Fibroblast of gingiva (primary cell): ENCODE measurements at places on chromosomes 3 and 15.

DNA sequence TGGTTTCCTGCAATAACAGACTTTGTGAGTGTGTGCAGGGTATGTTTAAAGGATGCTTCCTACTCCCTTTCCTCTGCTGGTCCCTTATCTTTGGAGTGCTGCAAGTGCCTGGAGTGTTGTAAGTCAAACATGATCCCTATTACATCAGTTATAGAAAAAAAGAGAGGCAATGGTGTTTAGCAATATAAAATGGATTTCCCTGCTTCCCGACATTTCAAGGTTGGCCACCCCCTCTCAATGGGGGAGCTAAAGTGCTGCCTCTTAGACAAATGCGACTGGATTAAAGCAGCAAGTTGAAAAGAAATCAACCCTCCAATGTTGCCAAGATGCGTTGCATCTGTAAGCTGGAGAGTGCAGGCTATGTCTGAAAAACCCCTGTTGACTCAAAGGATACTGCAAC, 203.1 kb upstream of the WNT5A start:
- no peak for DNase-seq

- no peak for DNase-seq
These were observed 316.9 kb upstream of the ICE2 start for GRCh38 chr15:60795889-60796288.

DNA sequence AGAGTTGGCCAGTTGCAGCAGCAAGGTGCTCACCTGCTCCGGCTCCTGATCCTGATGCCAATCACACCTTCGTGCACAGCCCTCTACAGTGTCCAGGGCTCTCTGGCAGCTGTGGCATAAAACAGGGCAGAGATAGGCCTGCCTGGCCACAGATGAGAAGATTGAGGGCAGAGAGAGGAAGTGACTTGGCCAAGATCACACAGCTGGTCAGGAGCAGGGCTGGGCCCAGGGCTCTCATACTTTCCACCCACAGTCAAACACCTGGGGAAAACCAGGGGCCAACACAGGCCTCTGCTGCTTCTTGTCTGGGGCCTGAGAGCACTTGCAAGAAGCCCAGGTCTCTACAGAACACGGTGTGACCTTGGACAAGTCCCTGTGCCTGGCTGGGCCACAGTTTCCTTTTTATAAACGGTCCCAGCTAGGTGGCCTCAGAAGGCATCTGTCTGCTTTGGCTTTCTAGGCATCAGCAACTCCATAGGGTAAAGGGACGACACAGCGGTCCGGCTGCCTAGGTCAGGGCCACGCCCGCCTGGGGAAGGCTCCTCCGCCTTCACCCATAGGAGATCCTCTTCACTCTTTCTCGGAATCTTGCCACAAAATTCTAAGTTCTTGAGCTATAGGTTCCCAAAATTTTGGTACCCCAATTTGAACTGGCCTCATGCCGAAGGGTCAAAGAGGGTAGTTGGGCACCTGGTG, 3.1 kb downstream of the ATP2B2 start:
- DNase-seq = no peak

DNA sequence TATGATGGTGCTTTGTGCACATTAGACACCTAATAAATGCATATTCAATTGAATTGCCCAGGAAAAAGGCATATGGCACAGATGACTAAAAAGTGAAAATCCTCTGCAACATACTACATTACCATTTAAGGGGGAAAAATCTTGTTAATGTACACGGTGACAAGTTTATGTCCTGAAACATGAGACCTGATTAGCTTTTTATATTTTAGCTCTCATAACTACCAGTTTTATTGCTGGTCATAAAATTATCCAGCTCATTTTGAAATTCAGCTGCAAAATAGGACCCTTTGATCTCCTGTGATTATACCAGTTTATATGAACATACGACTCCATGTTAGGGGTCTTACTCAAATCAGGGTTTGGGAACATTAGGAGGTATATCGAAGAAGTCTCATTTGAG, 684.6 kb upstream of the CCDC54 start:
- DNase-seq = no peak

- no peak for DNase-seq
These were observed 151.4 kb downstream of the OTOL1 start for GRCh38 chr3:161647936-161648470.

DNA sequence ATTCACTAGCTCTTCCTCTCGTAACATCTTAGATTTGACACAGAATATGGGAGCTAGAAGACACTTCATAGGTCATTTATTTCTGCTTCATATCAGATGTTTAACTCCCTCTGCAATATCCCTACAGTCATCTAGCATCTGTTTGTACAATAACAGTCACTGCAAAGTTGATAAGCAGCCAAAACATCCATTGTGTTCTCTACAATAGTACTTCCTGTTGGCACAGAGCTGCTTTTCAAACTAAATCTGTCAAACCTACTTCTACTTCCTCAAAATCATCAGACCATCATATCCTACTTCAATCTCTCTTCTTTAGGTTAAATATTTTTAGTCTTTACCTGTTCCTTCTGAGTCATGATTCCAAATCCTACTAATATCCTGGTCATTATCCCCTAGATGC, 233.2 kb downstream of the FGF12 start:
- DNase-seq = no peak

- DNase-seq = no peak
These were observed 50.2 kb downstream of the CPN2 start for GRCh38 chr3:194300936-194301335.

DNA sequence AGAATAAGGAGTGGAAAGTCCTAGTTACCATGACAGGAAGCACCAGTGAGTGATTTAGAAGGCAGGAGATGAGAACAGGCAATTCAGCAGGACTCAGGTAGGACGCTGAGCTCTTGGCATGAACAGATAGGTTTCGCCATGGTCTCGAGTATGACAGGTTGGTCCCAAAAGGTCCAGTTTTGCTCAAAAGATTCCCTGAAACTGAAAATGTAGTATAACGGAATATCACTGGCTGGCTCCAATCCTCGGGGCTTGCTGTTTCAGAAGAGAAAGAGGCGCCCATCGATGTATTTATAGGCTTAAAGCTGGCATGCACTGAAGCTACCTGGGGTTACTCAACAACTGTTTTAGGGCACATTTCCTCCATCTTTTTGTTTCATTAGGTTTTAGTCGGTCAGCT, 59.2 kb downstream of the SRGAP3 start:
- no peak for DNase-seq

DNA sequence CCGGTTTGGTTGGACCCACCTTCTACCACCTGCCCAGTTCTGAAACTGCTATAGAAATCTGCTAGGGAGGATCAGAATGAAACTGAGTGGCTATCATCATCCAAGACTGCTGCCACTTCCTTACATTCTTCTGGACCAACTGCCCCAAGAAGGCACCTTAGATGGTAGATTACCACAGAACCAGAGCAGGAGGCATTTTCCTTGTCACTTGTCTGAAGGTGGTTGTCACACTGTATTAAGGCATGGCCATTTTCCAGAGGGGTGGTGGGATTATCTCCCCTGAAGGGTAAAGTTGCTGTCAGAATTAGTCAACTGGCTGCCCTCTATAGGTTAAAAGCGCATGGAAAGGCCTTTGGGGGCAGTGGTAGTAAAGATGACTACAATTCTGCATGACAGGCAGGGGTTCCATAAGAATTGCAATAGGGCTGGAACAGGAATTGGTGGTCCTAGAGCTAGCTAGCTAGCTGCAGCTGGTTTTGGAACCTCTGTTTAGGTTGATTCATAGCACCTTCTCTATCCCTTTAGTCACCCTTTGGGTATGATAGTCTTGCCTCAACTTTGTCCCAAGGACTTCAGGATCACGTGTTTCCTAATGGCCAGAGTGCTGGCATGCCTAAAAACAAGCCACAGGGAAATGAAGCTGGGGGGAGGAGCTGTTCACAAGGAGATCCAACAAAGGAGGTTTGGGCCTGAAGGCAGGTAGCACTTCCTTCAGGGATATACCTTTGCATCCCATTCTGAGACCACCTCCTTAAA, 4.8 kb upstream of the CSPG5 start:
- peak; percentile 12 for DNase-seq

DNA sequence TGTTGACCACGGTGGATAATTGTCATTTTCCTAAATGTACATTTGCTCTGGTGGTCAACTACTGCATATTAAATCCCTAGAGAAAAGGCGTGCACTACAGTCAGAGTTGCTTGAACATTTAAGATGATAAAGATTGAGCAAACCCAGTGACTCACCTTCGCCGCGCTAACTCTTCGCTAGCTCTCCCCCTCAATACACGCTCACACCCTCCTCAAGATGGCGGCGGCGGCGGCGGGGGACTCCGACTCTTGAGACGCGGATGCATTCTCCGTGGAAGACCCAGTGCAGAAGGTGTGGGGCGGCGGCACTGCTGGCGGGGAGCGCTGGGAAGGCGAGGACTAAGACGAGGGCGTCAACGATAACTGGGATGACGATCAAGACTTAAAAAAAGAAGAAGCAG, 79.8 kb upstream of the PFN2 start:
- no peak for DNase-seq

GRCh38 chr3:52144034-52144795, 10.0 kb downstream of the POC1A start:
- DNase-seq = peak; percentile 73

DNA sequence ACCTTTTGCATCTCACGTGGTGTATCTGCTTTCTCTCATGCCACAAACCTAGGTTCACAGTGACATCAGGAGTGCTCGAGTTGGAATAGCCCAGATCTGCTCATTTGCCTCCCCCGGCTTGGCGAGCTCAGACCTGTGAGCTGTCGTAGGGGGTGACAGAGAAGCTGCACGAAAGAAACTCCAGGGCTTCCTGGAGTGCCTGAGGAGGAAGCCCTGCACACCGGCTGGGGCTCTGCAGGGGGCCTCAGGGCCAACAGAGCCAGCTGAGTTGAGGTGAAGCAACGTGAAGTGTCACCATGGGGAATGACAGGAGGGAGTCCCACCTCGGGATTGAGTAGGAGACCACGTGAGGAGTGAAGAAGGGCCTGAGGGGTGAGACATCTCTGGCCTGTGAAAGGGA, 62.5 kb downstream of the RPN1 start:
- no peak for DNase-seq

DNA sequence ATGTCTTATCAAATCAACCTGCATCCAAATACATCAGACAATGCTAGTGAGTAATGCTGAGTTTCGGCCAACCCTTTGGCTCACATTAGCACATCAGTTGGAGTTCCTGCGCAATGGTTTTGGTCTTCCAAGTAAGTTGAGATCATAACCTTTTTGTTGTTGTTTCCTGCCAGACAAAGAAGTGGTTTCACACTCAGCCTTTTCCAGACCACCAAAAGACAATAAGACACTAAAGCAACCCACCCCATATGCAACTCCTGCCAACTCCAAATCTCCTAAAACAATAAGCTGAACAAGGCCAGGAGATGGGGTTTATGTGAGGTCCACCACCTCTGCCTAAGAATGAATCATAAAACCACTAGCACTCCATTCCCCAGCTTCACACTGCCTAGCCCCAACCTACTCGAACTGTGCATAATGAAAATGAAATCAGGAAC, 177.0 kb downstream of the ERC2 start:
- peak; percentile 26 for DNase-seq

- DNase-seq = no peak
These were observed 34.2 kb upstream of the SPTBN5 start for GRCh38 chr15:41928100-41928499.

- no peak for DNase-seq
These were observed 106.7 kb downstream of the ZNF621 start for GRCh38 chr3:40631341-40631995.

- no peak for DNase-seq
These were observed 103.6 kb downstream of the ECT2 start for GRCh38 chr3:172853921-172854666.

DNA sequence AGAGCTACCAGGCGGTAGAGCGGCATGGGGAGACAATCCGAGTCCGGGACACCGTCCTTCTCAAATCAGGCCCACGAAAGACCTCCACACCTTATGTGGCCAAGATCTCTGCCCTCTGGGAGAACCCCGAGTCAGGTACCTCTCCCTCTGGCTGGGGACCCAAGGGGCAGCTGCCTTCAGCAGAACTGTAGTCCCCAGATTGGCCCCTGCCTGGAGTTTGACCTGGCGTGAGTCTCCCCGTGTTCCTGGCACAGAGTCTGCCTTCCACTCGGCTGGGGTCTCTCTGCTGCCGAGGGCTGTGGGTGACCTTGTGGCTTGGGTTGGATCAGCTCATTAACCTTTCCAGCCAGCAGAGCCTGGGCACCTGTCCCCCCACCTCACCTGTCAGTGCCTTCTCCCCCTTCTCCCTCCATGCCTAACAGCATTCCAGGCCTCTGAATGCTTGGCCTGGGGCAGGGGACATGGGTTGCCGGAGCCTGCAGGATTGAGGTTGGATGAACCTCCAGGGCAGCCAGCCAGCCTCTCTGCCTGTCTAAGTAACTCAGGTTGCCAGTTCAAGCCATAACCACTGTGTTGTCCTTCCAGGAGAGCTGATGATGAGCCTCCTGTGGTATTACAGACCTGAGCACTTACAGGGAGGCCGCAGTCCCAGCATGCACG, 6.8 kb upstream of the CHST14 start:
- DNase-seq = no peak

GRCh38 chr15:47614360-47615011, 102.8 kb upstream of the SEMA6D start:
- DNase-seq = no peak

GRCh38 chr3:116864590-116864927, 155.0 kb downstream of the TUSC7 start:
- no peak for DNase-seq
